ENCODE measurements at places on chromosomes 5 and 9.

DNA sequence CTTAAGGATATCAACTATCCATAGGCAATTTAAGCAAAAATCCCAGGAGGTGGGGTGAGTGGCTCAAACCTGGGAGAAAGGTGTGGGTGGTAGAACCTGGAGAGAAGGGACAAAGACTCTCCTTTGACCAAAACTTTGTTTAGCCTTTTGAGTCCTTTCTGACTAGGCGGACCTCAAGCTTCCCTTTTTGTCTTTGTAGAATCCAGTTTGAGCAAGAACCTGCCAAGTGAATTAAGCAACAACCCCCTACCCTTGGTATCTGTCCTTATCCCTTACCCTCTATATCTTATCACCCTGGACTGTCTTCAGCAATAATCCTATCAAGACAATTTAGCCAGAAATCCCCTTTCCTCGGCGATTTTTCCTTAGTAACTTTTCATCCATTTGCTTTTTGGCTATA, 53.5 kb upstream of the SLC28A3 start:
- DNase-seq, result no peak

DNA sequence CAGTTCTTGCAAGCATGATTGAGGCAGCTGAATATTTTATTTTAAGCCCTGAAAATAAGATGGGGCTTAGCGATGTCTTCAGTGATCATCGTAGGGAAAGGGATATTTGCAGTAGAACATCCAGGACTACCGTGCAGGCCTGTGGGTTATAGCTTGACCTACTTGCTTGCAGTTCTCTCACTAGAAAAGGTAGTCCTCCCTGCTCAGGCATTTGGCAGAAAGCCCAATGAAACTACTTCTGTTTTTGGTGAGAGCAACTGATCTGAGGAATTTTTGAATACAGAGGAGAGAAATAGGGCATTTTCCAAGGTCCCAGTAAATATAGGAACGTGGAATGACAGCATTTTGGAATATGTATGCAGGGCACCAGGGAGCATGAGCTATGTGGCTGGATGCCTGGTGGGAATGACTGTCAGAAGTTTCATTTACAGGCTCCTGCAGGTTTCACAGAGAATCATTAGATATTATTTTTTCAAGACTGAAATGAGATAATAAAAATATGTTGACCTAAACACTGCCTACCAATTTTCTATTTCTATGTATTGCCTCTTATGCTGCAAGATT, 417.9 kb upstream of the ACTBL2 start:
- DNase-seq, result no peak

DNA sequence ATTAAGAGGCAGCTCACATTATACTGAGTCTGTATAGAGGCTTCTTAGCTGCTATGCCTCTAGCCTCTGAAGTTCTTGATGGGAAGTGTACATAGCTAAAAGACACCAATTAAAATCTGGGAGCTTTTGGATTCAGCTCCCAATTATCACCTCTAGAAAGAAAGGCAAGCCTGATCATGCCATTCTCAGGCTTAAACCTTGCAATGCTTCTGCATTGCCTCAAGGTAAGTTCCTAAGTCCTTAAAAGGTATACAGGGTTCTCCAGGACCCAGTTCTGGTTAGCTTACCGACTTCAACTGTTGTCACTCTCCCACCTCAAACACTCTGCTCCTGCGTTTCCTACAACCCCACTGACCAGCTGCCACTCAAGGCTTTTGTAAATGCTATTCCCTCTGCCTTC, 17.5 kb upstream of the CCL28 start:
- no peak for DNase-seq

GRCh38 chr5:74490814-74491213, 149.7 kb downstream of the ENC1 start:
- no peak for DNase-seq

GRCh38 chr9:110499608-110500007, 79.9 kb downstream of the SVEP1 start:
- DNase-seq, result no peak

DNA sequence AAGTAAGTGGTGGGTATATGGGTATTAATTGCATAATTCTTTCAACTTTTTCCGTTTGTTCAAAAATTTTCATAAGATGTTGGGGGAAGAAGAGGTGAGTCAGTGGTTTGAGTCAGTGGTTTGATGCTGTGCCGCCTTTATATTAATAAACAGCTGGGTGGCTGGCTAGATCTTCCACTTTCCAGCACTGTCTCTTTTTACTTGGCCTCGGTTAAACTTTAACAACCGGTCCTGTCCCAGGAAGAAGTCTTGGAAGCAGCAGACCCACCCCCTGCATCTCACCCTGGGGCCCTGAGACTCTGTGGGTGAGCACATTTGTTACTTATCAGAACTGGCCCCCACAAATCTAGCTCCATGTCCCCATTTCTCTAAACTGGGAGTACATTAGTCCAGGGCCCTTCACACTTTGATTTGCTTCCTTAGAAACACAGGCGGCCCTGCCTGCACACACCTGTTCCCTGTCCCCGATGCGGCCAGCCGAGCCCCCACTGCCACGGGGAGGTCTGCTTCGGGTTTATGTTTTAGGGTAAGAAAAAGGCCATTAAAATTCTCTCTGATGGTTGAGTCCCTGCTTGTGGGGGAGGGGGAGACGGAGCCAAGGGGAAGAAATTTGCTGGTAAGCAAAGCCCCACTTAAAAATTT, 90.7 kb downstream of the PTCH1 start:
- DNase-seq, result no peak

- no peak for DNase-seq
Observed at GRCh38 chr9:1217076-1217475, 166.9 kb downstream of the DMRT2 start.
